ENCODE measurements at places on chromosomes 7 and 10. TPM values are rescaled to one million over a fixed set of nuclear protein-coding genes. Genes with fewer than 3 reads are reported as not detected.

Gene CARD11
- 112 TPM for total RNA-seq

Gene ATG9B
- 32.5 TPM for total RNA-seq

Gene ANXA8
- not detected for total RNA-seq

Gene SEPTIN14
- not detected for total RNA-seq

Gene OR2A12
- not detected for total RNA-seq

Gene LRRC4
- 0.57 TPM for total RNA-seq

Gene STEAP2
- total RNA-seq = not detected

Gene OR2A1
- total RNA-seq = 0.19 TPM

Gene GNGT1
- not detected for total RNA-seq

Gene TFEC
- total RNA-seq = not detected

Gene CCZ1B
- total RNA-seq = 93.3 TPM

Gene LBX1
- not detected for total RNA-seq

Gene AKR1C2
- not detected for total RNA-seq

All from naive thymus-derived CD4-positive, alpha-beta T cell (primary cell).